Aorta (tissue), 5 donors: ENCODE measurements at places on chromosomes 2 and 18. TPM values are rescaled to one million over a fixed set of nuclear protein-coding genes. Genes with fewer than 3 reads are reported as not detected.

Gene SERPINE2
- total RNA-seq, result 222 TPM

Gene INHBB
- total RNA-seq, result 21.9 TPM

Gene CCBE1
- not detected for total RNA-seq

Gene REG3A
- 8.3 TPM for total RNA-seq

Gene TPRKB
- total RNA-seq, result 24.1 TPM

Gene PCARE
- not detected for total RNA-seq

Gene SERPINB10
- not detected for total RNA-seq

DNA sequence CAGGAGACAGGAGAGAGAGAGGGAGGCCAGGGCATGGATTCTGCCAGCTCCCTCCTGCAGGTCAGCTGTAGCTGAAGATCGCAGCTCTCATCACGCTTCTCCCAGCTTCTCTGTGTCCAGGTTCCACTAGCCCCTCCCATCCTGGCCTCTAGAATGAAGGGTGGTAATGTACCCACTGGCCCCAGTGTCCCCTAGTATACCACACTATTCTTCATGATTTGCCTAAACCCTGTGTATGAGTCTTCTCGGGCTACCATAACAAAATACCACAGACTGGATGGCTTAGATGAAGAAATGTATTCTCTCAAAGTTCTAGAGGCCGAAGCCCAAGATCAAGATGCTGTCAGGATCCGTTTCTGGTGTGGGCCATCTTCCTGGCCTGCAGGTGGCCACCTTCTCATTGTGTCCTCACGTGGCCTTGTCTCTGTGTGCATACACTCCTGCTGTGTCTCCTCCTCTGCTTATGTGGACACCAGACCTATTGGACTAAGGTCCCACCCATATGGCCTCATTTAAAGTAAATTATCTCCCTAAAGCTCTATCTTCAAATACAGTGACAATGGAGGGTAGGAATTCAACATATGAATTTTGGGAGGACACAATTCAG, 77.3 kb downstream of the TNFRSF11A start:
- H3K36me3 ChIP-seq, result no peaks in the 10 kb centered on the region
- no peaks in the 10 kb centered on the region for H3K27me3 ChIP-seq
- H3K27ac ChIP-seq, result no peak overlapping the region
- no peak for DNase-seq
- no peaks in the 10 kb centered on the region for H3K4me1 ChIP-seq

GRCh38 chr2:240297256-240298116, 138.0 kb upstream of the GPC1 start:
- H3K36me3 ChIP-seq, result no peaks in the 10 kb centered on the region
- DNase-seq, result peak; percentile 62
- H3K27ac ChIP-seq, result no peak overlapping the region
- no peaks in the 10 kb centered on the region for H3K4me1 ChIP-seq
- no peak overlapping the region for H3K4me3 ChIP-seq

- H3K4me3 ChIP-seq, result no peak overlapping the region
- DNase-seq, result peak; percentile 47
- no peaks in the 10 kb centered on the region for H3K4me1 ChIP-seq
- no peaks in the 10 kb centered on the region for H3K36me3 ChIP-seq
- H3K27me3 ChIP-seq, result no peaks in the 10 kb centered on the region
Measured at GRCh38 chr2:38079116-38080052, 3.4 kb upstream of the CYP1B1 start.

GRCh38 chr18:58316396-58317342, 272.6 kb downstream of the NEDD4L start:
- no peak overlapping the region for H3K27ac ChIP-seq
- H3K27me3 ChIP-seq, result no peaks in the 10 kb centered on the region
- H3K36me3 ChIP-seq, result no peaks in the 10 kb centered on the region
- H3K4me3 ChIP-seq, result no peak overlapping the region
- no peaks in the 10 kb centered on the region for H3K4me1 ChIP-seq
- no peak for DNase-seq

DNA sequence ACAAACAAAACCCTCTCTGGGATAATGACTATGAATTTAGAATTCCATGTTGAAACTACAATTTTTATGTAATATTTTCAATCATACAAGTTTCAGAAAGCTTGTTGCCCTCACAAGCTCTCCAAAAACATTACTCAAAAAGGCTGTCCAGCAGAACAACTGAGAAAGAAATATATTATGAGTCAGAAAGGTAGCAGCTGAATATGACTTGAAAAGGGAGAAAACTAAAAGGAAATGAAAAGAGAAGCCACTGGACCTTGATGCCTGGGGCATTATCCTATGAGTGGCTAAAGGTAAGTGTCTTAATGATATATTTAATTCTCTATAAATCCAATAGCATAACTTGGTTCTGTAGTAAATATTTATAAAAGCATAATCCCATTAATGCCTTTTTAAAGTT, 61.8 kb downstream of the NXPH2 start:
- no peak overlapping the region for H3K4me3 ChIP-seq
- DNase-seq, result no peak
- H3K27ac ChIP-seq, result no peak overlapping the region
- no peaks in the 10 kb centered on the region for H3K4me1 ChIP-seq
- H3K36me3 ChIP-seq, result no peaks in the 10 kb centered on the region

- no peaks in the 10 kb centered on the region for H3K36me3 ChIP-seq
- no peak for DNase-seq
- H3K4me1 ChIP-seq, result peaks cover 1% of the 10 kb centered on the region
- no peak overlapping the region for H3K27ac ChIP-seq
- no peak overlapping the region for H3K4me3 ChIP-seq
- no peaks in the 10 kb centered on the region for H3K27me3 ChIP-seq
Measured at GRCh38 chr2:65320946-65321345, 93.3 kb downstream of the ACTR2 start.

- no peak overlapping the region for H3K27ac ChIP-seq
- H3K4me1 ChIP-seq, result no peaks in the 10 kb centered on the region
- no peaks in the 10 kb centered on the region for H3K27me3 ChIP-seq
- no peak for DNase-seq
- no peaks in the 10 kb centered on the region for H3K36me3 ChIP-seq
Measured at GRCh38 chr2:118219611-118220010, 131.3 kb downstream of the INSIG2 start.

- no peak overlapping the region for H3K27ac ChIP-seq
- DNase-seq, result no peak
- no peaks in the 10 kb centered on the region for H3K36me3 ChIP-seq
- H3K27me3 ChIP-seq, result no peaks in the 10 kb centered on the region
- no peak overlapping the region for H3K4me3 ChIP-seq
Measured at GRCh38 chr2:193988784-193989183, 1668.2 kb upstream of the SLC39A10 start.

DNA sequence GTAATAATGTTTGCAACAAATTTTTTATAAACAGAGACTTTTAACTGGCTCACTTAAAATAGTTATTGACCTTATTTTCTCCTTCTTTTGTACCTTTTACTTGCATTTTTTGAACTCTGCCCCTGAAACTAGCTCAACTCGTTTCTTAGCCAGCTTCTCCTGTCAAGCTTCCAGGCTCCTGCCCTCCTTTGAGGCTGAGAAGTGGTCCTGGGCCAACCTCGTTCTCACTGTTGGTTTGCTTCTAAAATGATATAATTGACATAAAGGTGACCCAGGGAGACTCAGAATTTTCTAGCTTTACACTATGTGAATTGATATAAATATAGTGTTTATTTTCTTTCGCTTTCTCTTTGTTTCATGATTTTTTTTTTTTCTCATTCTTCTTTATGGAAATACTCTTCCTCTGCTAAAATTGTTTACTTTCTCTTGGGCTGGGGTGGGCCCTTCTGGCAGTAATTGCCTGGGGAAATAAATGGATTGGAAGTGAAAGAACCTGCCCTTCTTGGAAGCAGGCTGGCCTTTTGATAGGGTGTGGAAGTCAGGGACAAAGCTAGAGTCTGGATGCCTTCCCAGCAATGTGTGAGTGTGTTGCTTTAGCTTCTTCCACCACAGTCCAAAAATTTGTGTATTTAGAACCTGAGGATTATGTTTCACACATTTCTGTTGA, 30.7 kb downstream of the GPD2 start:
- H3K27me3 ChIP-seq, result no peaks in the 10 kb centered on the region
- H3K4me1 ChIP-seq, result peaks cover 4% of the 10 kb centered on the region
- peak overlapping the region; percentile 25 for H3K27ac ChIP-seq
- H3K4me3 ChIP-seq, result no peak overlapping the region
- H3K36me3 ChIP-seq, result no peaks in the 10 kb centered on the region

- H3K36me3 ChIP-seq, result no peaks in the 10 kb centered on the region
- no peak overlapping the region for H3K27ac ChIP-seq
- H3K27me3 ChIP-seq, result no peaks in the 10 kb centered on the region
- no peak overlapping the region for H3K4me3 ChIP-seq
- DNase-seq, result no peak
- no peaks in the 10 kb centered on the region for H3K4me1 ChIP-seq
Measured at GRCh38 chr18:32530947-32531651, 60.4 kb upstream of the GAREM1 start.

DNA sequence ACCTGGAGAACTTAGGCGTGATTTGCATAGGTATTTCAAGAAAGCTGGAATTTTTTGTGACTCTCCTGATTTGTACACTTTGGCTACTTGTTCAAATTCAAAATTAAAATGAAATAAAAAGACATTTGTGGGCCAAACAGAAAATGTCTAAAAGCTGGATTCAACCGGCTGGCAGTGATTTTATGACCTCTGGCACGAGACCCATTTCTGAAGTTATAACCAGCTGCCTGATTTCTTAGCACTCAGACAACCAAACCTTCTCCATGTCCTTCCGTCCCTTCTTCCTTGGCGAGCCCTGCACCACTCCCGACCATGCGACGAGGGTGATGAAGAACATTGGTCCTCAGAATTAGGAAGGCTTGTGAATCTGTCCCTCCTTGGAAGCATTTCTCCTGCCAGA, 19.7 kb downstream of the PKDCC start:
- H3K27me3 ChIP-seq, result no peaks in the 10 kb centered on the region
- H3K27ac ChIP-seq, result no peak overlapping the region
- H3K36me3 ChIP-seq, result no peaks in the 10 kb centered on the region
- H3K4me1 ChIP-seq, result peaks cover 4% of the 10 kb centered on the region
- no peak for DNase-seq

GRCh38 chr2:114031605-114032505, 142.0 kb downstream of the ACTR3 start:
- H3K27ac ChIP-seq, result no peak overlapping the region
- H3K36me3 ChIP-seq, result no peaks in the 10 kb centered on the region
- no peaks in the 10 kb centered on the region for H3K4me1 ChIP-seq

DNA sequence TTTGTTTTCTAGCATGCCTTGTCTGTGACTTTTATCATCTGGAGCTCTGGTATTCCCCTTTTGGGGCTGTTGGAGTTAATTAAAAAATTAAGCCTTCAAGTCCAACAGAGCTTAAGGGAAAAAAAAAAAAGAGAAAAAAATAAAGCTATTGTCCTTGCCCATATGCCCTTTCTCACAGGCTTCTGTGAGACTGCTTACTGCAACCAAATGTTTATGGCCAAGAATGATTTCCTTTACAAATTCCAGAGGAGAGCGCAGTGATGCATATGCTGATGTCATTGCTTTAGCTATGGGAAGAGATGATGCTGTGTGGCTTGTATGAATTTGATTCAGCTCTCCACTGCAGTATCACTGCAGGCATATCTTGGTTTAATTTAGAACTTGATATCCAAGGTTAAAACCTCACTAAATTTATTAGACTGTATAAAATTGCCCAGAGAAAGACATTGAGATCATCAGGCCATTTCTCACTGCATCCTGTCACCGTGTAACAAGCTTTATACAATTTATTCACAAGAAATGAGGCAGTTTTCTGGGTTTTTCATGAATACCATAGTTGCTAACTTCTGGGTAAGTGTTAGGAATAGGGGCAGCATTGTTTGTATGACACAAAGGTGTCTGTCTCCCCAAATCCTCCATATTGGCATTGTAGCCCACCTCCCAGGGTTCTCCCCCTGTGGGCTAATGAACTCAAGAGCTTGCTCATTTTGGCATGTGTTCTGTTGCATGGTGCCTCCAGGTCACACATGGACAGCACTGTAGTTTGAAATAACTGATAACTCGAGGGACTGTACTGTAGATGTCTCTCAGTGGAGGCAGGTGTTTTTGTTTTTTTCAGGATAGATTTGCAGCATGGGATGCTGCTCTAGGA, 85.0 kb downstream of the TANC1 start:
- no peak for DNase-seq
- peaks cover 2% of the 10 kb centered on the region for H3K4me1 ChIP-seq
- no peaks in the 10 kb centered on the region for H3K36me3 ChIP-seq
- no peak overlapping the region for H3K4me3 ChIP-seq
- H3K27me3 ChIP-seq, result no peaks in the 10 kb centered on the region

DNA sequence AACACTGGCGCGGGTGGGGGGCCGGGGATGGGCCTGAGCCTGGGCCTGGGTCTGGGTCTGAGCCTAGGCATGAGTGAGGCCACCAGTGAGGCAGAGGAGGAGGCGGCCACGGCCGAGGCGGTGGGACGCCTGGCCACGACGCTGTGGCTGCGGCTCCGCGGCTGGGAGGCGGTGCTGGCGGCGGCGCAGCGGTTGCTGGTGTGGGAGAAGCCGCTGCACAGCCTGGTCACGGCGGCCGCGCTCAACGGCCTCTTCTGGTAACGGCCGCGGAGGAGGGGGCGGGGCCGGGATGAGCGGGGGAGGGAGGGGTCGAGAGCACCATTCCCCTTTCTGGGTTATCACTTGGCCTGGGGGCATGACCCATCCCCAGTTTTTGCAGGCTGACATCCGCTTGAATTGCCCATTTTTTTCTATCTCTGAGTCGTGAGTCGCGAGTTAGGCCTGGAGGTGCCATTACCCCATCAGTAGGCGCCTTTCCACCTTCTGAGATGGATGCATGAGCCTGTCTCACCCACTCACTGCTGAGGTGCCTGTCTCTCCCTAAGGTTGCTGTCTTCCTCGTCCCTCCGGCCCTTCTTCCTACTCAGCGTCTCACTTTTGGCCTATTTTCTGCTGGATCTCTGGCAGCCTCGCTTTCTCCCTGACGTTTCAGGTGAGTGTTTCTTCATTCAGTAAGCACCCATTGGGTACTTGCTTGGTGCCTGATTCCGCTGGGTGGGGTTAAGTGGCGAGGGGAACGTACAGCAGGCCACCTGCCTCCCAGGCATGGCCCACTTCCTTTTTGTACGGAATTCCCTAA, 501 bp downstream of the RETREG2 start:
- no peaks in the 10 kb centered on the region for H3K27me3 ChIP-seq
- no peaks in the 10 kb centered on the region for H3K4me1 ChIP-seq
- H3K4me3 ChIP-seq, result peak overlapping the region; percentile 85
- DNase-seq, result peak; percentile 71
- H3K36me3 ChIP-seq, result peaks cover 10% of the 10 kb centered on the region
